ENCODE measurements at places on chromosomes 3 and 15.

DNA sequence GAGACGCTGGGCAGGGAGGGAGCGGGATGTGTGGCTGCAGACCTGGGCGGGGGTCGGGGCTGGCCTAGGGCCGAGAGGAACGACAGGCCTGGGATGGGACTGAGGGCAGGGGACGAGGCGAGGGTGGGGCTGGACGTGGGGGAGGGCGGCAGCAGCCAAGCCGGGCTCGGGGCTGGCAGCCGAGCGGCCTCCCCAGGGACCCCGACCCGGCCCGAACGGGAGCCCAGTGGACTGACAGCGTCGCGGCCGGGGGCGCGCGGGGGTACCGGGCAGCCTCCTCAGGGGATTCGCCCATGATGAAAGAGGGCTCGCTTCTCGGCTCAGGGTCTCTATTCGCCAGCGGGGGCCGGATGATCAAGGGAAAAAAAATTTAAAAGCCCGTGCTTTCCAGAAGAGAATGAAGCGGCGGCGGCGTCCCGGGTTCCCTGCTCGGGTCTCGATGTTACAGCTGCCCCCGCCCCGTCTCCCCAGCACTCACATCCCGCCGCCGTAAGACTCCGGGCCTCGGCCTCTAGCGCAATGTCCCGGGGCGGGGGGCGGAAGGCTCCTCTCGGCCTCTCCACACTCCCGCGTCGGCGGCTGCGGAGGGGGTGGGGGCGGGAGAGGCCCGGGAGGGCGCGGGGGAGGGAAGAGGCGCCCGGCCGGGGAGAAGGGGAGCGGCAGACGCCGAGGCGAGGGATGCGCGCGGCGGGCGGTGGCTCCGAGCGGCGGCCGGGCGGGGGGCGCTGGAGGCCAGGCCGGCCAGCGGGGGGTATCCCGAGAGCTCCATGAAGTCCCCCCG is 4.3 kb downstream of the PTH1R start:
- peak; percentile 12 for DNase-seq

GRCh38 chr3:175346573-175347356 is 487.6 kb downstream of the NAALADL2 start:
- no peak for DNase-seq

- no peak for DNase-seq
Measured at GRCh38 chr3:137108699-137109440, 151.1 kb downstream of the IL20RB start.

GRCh38 chr15:77717333-77717990 is 84.8 kb upstream of the LINGO1 start:
- no peak for DNase-seq

DNA sequence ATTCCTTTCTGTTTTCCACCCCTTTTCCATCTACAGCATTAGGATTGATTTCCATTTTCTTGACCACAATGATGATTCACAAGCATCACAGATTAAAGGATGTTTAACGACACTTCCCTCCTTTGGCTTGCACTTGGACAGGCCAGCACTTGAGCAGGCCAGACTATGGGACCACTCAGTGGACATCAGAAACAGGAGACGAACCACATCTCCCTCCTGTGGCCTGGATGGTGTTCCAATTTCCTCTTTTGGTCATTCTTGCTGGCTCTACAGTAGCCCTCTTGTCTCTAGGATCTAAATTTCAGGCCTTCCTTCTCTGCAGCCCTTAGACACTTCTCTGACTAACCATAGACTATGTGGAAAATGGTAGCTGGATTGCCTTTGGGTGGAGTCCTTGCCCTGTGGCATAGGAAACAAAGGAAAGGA is 78.8 kb upstream of the BOC start:
- DNase-seq: no peak

DNA sequence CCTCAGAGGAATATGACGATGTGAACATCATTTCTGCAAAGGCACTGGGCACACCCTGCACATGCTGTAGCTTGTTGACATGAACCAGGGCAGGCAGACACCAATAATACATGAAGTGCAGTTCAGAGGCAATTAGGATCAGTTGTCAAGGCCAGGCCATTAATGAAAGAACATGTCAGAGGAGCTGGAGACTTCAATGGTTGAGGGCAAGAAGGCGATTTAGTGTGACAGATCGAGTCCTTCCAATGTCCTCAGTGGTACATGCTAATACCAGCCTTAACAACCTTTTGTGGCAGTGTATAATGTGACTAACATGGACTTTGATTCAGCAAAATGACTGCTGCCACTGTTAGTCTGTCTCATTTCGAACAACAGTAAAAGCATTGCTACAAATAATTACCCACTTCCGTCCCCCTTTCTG is 205.2 kb upstream of the NANOGP8 start:
- no peak for DNase-seq

GRCh38 chr3:77195766-77196545 is 156.1 kb downstream of the ROBO2 start:
- no peak for DNase-seq

- DNase-seq: no peak
Measured at GRCh38 chr15:83947156-83947555, 288.4 kb upstream of the GOLGA6L4 start.

DNA sequence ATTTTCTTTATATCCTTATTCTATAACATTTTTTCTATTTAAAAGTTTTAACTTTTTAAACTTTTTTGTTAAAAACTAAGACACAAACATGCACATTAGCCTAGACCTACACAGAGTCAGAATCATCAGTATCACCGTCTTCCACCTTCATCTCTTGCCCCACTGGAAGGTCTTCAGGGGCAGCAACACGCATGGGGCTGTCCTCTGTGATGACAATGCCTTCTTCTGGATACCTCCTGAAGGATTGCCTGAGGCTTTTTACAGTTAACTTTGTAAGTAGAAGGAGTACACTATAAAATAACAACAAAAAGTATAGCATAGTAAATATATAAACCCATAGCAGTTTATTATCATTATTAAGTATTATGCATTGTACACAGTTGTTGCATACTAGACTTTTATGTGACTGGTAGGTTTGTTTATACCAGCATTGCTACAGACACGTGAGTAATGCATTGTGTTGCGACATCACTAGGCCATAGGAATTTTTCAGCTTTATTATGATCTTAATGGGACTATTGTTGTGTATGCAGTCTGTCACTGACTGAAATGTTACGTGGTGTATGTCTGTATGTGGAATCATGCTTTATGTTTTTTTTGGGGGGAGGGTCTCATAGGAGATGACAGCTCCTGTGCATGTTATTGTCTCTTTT is 18.2 kb downstream of the ATP1B3 start:
- DNase-seq: no peak

GRCh38 chr3:108719178-108719806 is 37.9 kb downstream of the RETNLB start:
- no peak for DNase-seq

DNA sequence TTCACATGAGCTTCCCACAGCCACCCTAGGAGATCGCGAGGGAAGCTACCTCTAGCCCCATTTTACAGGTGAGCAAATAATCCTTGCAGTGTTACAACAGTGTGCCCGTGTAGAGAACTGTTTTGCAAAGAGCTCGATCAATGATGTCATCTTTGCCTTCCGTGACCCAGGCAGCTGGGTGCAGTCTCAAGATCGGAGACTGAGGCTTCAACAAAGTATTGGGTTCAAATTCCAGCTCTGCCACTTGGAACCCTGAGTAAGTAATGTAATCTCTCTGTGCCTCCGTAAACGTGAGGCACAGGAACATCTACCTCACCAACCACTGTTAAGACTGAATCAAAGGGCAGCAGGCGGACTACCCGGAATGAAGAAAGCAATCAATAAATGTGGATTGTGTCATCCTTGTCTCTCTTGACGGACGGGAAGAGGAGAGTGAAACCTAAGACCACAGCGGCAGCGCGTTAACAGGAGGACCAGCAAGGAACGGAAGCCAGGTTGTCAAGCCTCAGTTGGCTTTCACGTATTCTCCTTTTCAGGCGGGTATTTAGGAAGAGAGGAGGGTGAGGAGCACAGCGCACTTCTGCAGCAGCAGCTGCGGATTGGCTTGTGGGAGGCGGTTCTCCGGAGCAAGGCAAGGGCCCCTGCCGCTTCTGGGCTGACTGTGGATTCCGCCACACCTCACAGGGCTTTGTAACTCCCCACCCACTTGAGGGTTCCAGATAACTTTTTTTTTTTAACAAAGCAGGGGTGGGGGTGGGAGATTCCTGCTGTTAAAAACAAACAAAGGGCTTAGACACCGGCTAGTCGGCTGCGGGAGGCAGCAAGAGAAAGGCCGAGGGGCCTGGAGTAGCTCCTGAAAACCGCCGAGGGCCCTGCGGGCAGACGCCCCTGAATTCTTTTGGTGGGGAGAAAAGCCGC is 1.5 kb upstream of the SMAD3 start:
- DNase-seq: no peak

DNA sequence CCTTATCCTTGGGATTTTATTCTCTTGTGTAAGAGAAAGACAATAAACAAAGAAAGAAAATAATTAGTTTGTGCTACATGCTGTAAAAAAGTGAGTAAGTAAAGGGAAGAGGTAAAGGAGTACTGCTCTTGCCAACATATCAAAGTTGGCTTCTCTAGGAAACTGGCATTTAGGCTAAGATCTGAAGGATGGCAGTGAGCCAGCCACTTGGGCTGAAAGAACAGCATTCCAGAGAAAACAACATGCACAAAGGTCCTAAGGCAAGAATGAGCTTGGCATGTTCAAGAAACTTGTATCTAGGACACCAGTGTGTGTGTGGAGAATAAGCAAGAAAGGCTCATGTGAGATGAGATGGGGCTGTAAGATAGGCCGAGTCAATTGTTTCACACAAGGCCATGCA is 245.5 kb upstream of the MANF start:
- DNase-seq: no peak

DNA sequence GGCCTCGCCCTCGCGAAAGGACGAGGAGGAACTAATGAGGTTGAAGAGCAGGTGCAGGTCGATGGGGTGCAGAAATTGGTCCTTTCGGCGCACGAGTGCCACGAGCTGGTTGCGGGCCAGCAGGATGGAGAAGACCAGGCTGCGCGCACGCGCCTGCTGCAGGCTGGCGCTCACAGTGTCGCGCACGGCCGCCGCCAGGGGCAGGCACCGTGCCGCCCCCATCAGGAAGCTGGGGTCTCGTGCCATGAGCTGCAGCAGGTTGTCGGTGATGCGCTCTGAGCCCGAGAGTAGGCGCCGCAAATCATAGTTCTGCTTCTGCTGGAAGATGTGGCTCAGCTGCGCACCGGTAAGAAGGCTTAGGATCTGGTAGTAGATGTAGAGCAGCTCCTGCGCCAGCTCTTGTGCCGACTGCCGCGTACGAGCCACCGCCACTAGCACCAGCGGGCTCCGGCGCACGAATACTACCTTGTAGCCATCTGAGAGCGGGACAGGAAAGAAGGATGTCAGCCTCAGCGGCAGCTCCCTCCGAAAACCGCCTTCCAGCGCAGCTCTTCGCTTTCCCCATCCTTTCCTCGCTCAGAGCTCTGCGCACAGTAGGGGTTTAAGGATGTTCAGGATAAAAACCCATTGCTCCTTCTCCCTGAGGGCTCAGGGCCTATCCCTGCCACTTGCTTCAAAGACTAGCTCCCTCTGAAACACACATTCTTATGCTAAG is 6.9 kb upstream of the MST1R start:
- DNase-seq: no peak

DNA sequence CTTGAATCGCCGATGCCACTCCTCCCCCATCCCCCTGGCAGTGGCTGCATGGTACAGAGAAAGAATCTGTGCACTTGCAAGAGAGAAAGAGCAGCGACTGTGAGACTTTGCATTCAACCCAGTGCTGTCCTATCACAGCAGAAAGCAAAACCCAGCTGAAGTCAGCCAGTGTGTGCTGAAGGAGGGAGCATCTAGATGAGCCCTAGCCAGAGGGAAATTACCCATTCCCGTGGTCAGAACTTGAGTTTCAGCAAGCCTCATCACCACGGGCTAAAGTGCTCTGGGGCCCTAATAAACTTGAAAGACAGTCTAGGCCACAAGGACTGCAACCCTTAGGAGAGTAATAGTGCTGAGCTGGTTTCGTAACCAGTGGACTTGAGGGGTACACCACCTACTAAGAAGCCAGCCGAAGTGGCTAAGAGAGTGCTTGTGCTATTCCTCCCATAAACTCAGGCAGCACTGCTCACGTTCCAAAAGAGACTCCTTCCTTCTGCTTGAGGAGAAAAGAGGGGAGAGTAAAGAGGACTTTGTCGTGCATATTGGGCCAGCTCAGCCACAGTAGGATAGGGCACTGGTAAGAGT is 15.2 kb upstream of the PIK3R4 start:
- DNase-seq: no peak
